Stimulated activated CD4-positive, alpha-beta T cell treated with anti-CD3 and anti-CD28 coated beads, Interleukin-4, amount 100 ng/mL, for 4 hours (primary cell): ENCODE measurements at places on chromosomes 5 and 9.

- no peak for DNase-seq
Observed at GRCh38 chr5:52638732-52639131, 149.0 kb upstream of the ITGA1 start.

- DNase-seq: no peak
Observed at GRCh38 chr9:7318920-7319319, 480.7 kb downstream of the DMAC1 start.

GRCh38 chr5:1245905-1246576 lies 20.9 kb downstream of the SLC6A18 start:
- DNase-seq: no peak

DNA sequence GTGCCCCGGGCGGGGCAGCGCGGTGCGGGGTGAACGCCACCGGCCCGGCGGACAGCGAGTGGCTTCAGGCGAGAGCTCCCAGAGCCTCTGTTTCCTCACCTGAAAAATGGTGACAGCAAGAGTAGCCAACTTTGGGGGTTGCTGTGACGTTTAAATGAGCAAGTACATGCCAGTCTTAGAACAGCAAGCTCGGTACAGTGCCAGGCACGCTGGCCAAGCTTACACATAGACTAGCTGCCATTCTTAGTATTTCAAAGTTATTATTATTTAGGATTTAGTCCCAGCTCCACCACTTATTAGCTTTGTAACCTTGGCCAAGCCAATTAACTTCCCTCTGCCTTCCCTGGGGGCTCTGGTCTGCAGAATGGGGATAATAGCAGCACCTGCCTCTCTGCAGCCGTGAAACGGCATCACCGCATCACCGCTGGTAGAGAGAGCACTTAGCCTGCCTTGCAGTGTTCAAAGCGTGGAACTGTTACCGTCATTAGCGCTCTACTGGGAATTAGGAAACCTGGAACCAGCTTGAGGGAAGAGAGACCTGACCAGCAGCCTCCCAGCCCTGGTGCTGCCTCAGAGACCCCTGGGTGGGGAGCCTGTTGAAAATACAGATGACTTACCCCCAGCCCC lies at the start of gene C9orf50:
C9orf50 (minus strand) TSS at position 433 of the 627 bp plus-strand sequence. CDS start 527 bp downstream, outside the sequence.
- DNase-seq: no peak

GRCh38 chr5:6744841-6745705 lies 31.8 kb downstream of the TENT4A start:
- DNase-seq: no peak

DNA sequence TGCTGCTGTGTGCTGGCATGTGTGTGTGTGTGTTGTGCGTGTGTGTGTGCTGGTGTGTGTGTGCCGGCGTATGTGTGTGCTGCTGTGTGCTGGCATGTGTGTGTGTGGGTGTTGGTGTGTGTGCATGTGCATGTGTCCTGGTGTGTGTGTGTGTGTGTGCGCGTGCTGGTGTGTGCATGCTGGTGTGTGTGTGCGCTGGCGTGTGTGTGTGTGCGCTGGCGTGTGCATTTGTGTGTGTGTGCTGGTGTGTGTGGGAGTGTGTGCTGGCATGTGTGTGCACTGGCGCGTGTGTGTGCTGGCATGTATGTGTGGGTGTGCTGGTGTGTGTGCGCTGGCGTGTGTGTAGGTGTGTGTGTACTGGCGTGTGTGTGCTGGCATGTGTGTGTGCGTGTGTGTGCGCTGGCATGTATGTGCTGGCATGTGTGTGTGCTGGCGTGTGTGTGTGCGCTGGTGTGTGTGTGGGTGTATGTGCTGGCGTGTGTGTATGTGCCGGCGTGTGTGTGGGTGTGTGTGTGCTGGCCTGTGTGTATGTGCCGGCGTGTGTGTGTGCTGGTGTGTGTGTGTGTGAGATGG lies 20.1 kb downstream of the UNC5A start:
- DNase-seq: no peak

DNA sequence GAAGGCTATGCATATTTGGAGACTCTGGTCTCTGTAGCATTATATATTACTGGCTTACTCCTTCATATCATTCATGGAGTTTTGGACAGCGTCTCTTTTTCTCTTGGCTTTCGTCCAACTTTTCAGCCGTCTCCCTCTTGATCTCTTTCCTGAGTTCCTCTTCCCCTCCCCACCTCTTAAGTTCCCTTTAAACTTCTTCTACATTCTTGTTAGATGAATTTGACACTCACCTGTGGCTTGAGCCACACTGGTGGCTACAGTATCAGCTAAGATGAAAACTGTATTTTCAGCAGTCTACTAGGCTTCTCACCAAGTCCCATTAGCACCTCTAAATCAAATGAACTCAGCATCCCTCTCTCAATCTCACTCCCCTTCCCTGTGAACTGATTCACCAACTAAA lies 128.1 kb downstream of the STARD4 start:
- no peak for DNase-seq

DNA sequence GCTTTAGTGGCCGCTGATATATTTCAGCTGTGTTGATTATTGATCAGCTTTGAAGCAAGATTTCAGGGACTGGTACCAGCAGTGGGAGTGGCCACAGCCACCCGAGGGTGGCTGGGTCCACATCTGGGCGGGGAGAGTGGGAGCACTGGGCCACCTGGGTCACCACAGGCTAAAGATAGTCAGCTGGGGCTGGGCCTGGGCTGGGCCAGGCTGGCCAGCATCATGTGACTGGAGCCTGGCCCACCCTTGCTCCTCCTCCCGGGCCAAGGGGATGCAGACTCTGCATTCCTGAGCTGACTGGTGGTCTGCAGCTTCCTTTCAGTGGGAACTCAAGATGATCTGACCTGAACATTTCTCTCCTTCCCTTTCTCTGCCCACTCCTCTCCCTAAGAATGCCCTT lies 27.1 kb downstream of the LARP1 start:
- DNase-seq: no peak

DNA sequence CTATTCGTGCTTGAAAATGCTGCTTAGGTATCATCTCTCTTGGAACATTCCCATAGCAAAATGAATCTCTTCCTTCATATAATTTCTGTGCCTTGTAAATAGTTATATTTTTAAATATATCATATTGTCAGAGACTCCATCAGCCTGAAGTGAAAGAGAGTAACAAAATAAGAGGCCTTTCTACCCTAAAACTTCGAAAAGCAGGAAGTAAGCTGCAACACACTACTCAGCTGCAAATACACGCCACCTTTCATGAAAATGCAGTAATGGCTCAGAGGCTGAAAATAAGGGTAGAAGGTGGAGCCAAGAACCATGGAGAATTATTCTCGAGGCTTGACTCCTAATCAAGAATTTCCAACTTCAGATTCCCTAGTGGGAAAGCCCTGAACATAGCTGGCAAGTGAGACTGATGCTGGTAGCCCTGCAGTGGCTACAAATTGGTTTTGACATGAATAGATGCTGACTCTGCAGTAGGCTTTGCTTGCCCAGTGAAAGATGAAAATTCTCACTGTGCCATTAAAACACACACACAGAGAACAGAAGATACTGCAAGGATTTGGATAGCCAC lies 30.2 kb upstream of the PTGER4 start:
- no peak for DNase-seq

GRCh38 chr9:33197279-33198152 lies 30.4 kb upstream of the B4GALT1 start:
- no peak for DNase-seq

- DNase-seq: no peak
Observed at GRCh38 chr5:965604-966344, 42.8 kb upstream of the NKD2 start.

- DNase-seq: no peak
Observed at GRCh38 chr5:133440467-133441115, 171.8 kb downstream of the FSTL4 start.

DNA sequence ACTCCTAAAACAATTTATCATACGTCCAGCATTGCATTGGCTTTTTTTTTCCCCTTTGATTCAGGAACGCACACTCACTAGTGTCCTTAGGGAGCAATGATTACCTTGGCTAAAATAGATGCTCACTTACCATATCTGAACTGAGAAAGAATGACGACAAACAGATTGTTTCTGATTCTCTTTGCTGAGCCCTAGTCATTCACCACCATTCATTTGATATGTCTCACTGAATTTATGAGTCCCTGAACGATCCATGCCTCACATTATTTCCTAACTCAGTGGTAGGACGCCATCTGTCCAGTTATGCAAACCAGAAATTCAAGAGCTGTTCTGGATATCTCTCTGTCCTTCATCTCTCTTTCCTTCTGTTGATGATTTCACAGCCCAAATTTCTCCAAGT lies 39.3 kb upstream of the DAB2 start:
- DNase-seq: no peak

- no peak for DNase-seq
Observed at GRCh38 chr9:73065439-73065838, 86.2 kb upstream of the ANXA1 start.

GRCh38 chr5:91151947-91152346 lies 231.2 kb downstream of the ARRDC3 start:
- no peak for DNase-seq

- no peak for DNase-seq
Observed at GRCh38 chr5:44875661-44876605, 67.2 kb downstream of the MRPS30 start.

DNA sequence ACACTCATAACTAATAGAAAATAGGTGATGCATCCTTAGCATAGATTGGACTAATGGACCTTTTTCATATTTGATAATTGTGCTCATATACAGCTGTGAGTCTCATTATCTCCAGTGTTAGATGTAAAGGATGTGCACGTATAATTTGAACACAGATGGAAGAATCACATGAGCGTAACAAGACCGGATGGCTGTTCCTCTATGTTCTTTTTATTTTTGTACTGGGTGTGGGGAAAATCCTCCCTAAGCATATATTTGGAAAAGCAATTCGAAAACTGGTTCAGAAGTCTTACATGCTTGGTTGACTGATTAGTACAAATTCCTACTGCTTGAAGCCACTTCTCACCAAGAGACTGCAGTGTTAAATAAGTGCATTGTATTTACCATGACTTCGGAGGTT lies 230.2 kb downstream of the AOPEP start:
- no peak for DNase-seq

- DNase-seq: no peak
Observed at GRCh38 chr9:3569529-3569928, 43.7 kb upstream of the RFX3 start.

GRCh38 chr5:113329981-113330380 lies 104.8 kb downstream of the TSSK1B start:
- no peak for DNase-seq

- DNase-seq: peak; percentile 16
Observed at GRCh38 chr9:110049699-110050450, 158.1 kb downstream of the C9orf152 start.

DNA sequence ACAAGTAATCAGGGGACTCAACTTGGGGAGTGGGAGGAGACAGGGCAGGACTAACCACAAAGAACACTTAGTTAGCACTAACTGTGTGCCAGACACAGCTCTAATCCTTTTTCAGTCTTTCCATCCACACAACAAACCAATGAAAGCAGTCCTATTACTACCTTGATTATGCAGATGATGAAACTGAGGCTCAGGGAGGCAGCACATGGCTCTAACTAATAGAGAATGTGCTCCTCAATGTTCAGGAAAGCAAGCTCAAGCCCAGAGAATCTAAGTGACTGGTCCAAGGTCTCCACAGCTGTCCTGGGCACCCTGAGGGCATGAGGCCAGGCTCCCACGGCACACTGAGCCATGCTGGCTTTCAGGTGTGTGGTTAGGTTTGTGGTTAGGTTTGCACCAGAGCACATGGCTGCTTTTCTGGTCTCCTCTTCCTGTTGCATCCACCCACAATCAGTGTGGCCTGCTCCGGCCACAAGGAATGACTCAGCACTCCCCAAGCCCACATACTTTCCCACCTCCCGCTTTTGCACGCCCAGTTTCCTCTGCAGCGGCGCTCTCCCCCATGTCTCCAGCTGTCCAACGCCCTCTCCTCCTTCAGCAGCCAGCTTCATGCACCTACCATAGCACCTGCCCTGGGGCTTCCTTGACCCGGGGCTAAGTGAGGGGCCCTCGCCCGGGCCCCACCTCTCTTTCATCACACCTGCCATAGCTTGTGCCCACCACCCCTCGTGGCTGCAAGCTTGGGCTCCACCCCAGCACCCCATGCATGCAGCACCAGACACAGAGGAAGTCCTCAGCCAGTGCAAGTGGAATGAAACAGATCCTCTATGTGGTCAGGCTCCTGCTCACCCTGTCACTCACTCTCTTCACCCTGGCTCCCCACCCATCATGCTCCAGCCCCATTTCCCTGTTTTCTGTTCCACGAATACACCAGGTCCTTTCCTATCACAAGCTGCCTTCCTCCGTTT lies 133.1 kb downstream of the GABBR2 start:
- no peak for DNase-seq

DNA sequence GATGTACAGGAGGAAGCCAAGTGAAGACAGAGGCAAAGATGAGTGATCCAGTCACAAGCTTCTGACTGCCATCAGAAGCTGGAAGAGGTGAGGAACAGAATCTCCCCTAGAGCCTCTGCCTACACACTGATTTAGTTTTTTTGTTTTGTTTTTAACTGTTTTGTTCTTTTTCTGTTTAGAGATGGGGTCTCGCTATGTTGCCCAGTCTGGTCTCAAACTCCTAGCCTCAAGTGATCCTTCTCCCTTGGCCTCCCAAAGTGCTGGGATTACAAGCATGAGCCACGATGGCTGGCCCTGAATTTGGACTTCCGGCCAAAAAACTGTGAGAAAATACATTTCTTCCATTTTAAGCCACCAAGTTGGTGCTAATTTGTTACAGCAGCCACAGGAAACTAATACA lies 204.7 kb upstream of the ZNF608 start:
- no peak for DNase-seq

GRCh38 chr9:111934747-111935146 lies 38.1 kb downstream of the UGCG start:
- no peak for DNase-seq

DNA sequence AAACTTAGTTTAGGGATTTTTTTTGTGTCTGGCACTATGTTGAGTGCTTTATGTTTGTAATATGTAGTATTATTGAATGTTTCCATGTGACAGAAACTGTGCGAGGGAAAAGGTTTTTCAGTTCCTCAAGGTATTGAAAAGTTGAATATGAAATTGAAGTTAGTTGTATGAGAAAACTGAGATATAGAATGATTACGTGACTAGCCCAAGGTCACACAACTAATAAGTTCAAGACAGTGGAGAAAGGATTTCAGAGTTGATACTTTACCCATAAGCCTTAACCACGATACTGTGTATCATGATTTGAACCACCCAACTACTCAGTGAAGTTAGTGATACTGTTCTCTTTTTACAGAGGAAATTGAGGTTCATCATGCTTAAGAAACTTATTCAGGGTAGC lies 5.7 kb downstream of the NIPBL start:
- DNase-seq: no peak

DNA sequence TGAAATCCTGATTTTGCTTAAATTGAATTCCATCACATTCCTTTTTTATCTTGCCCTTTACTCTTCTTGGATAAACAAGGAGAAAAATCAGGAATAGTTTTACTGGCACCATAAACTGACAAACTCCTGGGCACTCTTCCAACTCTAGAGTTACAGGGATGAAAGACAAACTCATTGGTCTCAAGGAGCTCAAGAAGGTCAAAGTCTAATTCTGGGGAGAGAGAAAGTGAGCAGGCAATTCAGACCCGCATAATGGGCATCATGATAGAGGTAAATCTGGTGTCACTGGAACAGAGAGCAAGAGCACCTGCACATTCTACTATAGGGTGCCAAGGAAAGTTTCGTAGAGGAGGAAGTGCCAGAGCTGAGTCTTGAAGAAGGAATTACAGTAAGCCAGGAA lies 64.8 kb downstream of the GRIN3A start:
- DNase-seq: no peak

- DNase-seq: no peak
Observed at GRCh38 chr9:27310582-27310981, 13.6 kb upstream of the EQTN start.

GRCh38 chr5:33557605-33558004 lies 116.8 kb downstream of the TARS1 start:
- no peak for DNase-seq

- peak; percentile 35 for DNase-seq
Observed at GRCh38 chr9:36486933-36487481, 85.7 kb upstream of the MELK start.

GRCh38 chr5:125056671-125057485 lies 310.4 kb upstream of the ZNF608 start:
- DNase-seq: no peak
